B cell (primary cell): ENCODE measurements at places on chromosomes 16 and 17.

GRCh38 chr17:21551081-21551881 is 141.0 kb upstream of the KCNJ18 start:
- DNase-seq: peak; percentile 83

- DNase-seq: no peak
Observed at GRCh38 chr16:49336581-49336980, 37.0 kb upstream of the C16orf78 start.

DNA sequence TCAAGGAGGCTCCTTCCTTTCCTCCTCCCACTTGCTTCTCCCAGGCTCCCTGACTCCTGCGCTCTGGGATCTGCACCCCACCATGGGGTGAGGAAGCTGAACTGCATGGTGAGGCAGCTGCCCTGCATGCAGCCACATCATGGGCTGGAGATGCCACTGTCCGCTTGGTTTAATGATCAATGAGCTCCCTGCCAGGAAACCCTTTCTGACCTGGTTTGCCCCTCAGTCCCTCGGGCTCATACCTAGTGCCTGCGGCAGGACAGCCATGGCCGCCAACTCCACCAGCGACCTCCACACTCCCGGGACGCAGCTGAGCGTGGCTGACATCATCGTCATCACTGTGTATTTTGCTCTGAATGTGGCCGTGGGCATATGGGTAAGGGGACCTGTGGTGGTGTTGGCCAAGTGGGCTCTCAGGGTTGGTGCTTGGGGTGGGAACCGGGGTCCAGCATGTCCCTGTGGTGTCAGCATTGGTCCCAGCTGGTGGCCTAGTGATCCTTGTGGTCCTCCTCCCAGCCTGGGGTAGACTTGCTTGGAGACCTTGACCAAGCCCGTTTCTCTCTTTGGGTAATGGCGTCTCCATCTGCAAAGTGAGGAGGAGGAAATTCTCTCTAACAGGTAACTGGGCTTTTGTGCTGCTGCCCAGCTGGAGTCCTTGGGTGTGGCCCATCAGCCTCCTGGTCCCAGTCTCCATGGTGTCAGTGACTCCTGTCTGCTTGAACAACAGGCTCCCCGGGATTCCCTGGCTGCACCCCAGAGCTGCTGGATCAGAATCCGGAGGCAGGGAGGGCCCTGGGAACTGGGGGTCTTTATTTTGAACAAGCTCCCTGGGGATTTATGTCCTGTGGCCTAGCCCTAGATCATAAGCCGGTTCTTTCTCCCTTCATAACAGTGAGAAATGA is at the start of gene SLC5A10:
Gene SLC5A10 (plus strand): TSS at position 225 of the 902 bp plus-strand sequence. CDS start 41 bp downstream, at position 266.
- no peak for DNase-seq

DNA sequence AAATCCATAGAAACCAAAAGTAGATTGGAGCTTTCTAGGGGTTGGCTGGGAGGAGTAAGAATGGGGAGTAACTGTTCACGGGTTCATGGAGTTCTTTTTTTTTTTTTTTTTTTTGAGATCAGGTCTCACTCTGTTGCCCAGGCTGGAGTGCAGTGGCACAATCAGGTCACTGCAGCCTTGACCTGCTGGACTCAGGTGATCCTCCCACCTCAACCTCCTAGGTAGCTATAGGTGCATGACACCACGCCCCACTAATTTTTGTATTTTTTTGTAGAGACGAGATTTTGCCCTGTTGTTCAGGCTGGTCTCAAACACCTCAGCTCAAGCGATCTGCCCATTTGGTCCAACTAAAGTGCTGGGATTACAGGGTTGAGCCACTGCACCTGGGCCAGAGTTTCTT is 1.5 kb downstream of the NMRAL1 start:
- no peak for DNase-seq

DNA sequence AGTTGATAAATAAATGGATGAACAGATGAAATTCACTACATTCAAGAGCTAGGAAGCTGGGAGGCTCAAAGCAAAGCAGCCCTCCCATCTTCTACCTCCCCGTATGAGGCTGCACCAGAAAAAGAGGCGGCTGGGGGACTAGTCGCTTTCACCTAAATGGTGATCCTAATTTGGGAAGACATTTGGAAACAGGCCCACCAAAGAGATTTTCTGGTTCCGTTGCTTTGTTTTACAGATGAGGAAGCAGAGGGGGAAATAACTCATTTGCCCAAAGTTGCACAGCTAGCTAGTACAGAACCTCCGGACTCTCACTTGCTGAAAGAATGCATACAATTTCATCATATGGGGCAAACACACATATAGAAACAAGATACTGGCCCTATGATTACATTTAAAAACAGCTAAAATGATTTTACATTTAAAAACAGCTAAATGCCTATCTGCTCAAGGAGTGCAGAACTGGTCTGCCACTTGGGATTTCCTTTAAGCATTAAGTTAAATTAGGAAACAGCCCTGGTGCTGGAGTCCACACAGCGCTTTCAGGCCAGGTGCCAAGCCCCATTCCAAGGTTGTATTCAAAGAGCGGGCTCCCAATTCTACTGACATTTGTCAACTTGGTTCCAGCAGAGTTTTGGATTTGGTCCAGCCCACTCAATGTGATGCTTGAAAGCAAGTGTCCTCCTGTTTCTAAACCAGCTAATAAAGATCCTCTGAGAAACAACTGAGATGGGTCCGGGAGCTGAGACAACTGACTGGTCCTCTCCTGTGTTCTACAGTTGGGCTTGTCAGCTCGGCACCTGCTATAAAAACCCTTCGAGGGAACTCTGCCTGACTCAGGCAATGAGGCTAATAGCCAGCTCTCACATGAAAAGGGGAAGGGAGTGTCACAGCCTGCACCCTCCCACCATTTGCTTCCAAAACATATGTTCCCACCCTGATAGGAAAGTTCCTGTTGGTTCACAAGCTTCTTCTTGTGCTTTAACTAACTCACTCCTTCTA is 11.7 kb downstream of the ERN1 start:
- DNase-seq: no peak

- DNase-seq: peak; percentile 45
Observed at GRCh38 chr16:68369697-68370580, 59.1 kb downstream of the PRMT7 start.

DNA sequence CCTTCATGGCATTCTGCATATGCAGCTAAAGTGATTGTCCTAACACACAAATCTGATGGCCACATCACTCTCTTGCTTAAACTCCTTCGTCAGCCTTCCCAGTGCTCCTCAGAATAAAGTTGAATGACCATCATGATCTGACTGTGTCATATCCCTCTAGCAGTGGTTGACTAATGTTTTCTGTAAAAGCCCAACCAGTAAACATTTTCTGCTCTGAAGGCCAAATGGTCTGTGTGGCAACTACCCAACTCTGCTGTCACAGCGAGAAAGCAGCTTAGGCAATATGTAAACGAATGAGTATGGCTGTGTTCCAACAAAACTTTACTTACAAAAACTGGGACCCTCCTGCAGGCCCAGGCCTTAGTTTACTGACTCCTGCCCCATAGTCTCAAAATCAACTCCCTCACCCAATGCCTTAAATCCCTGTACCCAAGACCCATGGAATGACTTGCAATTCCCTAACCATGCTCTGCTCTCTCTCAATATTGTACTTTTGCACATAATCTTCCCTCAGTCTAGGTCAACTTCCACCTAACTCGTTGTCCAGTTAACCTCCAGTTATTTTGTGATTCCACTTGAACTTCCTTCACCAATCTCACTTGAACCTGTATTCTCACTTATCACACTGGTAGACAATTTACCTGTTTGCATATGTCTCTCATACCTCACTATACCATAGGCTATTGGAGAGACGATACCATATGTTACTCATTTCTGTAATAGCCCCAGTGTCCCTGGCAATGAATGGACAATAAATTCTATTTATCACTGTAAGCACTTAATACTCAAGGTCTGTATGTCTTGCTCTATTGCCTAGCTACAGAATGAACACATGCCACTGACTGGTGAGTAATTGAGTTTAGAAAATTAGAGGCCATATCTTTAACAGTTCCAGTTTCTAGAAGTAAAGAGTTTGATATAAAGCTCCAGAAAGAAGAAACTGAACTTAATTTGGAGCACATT is 29.1 kb downstream of the TMEM100 start:
- no peak for DNase-seq

GRCh38 chr17:57466017-57466471 is 209.7 kb downstream of the MSI2 start:
- DNase-seq: no peak

DNA sequence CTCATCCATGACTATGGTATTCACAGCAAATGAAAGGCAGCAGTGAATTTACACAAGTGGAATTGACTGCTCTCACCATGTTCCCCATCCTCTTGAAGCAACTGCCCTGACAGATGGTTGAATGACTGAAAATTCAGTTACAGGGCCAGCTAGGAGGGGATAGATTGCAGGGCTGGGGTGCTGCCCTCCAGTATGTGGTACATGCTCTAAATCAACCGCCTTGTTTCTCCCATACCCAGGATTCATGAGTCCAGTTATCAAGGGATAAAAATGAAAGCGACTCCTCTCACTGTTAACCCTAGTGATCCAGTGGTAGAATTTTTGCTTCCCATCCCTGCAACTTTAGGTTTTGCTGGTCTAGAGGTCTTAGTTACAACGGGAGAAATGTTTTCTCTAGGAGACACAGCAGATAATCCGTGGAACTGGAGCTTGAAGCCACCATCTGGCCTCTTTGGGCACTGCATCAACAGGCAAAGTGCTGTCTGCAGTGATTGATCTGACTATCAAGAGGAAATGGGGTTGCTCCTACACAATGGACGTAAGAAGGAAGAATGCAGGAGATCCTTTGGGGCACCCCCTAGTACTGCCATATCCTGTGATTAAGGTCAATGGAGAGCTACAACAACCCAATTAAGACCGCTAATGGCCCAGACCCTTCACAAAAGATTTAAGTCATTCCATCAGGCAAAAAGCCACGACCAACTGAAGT is 32.0 kb downstream of the SCPEP1 start:
- peak; percentile 72 for DNase-seq

DNA sequence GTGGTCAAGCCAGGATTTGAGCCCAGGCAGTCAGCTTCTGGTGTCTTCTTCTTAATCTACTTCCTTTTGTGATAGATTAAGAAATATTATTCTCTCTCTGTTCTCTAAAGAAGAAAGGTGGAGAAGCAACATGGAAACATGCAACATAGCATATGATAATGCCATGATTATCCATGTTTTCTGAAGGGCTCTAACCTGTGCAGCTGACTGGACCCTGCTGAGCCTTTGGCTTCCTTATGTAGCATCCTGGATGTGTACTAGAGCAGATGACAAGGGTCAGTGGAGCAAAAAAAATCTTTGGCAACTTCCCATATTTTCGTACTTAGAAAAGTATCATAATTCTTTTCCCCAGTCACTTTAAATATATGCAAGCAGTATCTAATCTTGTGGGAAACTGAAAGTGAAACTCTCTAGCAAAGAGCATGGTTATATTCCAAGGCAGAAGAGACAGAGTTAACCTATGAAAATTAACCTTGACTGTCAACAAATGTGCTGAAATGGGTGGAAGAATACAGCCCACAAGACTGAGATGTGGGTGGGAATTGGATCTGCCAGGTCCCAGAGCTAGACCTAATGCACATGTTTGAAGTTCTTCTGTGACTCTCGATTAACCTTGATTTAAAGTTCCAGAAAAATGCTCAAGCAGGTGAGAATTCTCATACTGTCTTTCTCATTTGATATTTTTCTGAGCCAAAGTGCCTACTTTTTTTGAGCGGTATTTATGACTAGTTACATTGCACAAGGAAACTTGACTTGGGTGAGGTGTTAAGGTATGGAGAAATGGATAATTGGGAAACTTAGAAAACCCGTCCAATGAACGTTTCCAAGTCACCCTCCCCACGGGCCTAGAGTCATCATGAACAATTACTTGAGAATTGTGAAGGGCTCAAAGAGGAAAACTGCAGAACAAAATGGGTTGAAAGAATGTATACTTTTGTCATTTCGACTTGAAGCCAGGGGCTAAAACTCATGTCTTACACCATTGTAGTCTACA is 248.6 kb downstream of the FTO start:
- DNase-seq: peak; percentile 22

GRCh38 chr17:59572301-59572924 is 7.0 kb downstream of the DHX40 start:
- no peak for DNase-seq

- peak; percentile 84 for DNase-seq
Observed at GRCh38 chr16:23826528-23827045, 9.2 kb upstream of the PRKCB start.

- peak; percentile 62 for DNase-seq
Observed at GRCh38 chr17:55295411-55296170, 30.8 kb downstream of the HLF start.

- DNase-seq: no peak
Observed at GRCh38 chr17:77330602-77331081, 189.9 kb downstream of the SEC14L1 start.

- no peak for DNase-seq
Observed at GRCh38 chr16:87543436-87544191, 50.8 kb upstream of the ZCCHC14 start.

GRCh38 chr16:24978370-24978914 is 36.7 kb downstream of the ARHGAP17 start:
- DNase-seq: peak; percentile 58

DNA sequence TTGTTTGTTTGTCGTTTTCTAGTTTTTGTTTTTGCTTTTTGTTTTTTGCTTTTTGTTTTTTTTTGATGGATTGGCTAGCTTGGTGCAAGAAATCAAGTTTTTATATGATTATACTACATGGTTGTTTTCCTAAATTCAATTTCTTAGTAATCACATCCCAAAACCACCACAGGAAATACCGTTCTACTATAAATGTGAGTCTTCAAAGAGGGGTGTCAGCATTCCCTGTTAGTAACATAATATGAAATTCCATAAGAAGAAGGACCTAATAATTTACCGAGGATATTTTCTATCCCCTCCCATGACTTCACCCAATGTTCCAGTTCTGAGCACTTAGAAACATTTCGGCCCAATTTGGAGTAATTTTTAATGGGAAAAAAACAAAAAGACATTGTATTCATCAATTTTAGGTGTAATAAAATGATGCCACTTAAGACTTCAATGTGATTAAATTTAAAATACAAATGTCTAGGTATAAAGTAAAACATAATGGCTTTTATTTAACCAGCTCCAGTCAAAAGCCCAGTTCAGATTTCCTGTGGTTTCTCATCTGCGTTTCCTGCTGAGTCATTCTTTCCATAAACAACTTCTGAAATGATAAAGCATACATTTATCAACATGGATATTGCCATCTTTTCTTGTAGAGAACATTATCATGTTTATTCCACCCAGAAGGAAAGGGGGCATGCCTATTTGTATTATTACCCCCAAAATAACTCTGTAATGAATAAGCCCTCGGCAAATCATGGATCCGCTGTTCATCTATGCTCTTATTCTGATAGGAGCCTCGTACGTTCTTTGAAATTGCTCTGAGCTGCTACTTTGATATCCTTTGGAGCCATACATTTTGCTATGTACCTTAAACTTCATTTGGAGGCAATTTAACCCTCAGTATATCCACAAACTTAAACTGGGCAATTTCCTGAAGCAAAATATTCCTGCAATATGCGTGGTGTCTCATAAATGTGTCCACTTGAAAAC is 28.1 kb downstream of the HSBP1 start:
- no peak for DNase-seq

- DNase-seq: no peak
Observed at GRCh38 chr17:63634163-63634562, 11.9 kb downstream of the MAP3K3 start.
